Retina (tissue), 1 donor: ENCODE measurements at places on chromosomes 1 and 21.

- DNase-seq: peak; percentile 77
These were observed 88.4 kb upstream of the RHOU start for GRCh38 chr1:228646717-228647522.

GRCh38 chr1:25784575-25785051 is 15.4 kb upstream of the SELENON start:
- no peak for DNase-seq

DNA sequence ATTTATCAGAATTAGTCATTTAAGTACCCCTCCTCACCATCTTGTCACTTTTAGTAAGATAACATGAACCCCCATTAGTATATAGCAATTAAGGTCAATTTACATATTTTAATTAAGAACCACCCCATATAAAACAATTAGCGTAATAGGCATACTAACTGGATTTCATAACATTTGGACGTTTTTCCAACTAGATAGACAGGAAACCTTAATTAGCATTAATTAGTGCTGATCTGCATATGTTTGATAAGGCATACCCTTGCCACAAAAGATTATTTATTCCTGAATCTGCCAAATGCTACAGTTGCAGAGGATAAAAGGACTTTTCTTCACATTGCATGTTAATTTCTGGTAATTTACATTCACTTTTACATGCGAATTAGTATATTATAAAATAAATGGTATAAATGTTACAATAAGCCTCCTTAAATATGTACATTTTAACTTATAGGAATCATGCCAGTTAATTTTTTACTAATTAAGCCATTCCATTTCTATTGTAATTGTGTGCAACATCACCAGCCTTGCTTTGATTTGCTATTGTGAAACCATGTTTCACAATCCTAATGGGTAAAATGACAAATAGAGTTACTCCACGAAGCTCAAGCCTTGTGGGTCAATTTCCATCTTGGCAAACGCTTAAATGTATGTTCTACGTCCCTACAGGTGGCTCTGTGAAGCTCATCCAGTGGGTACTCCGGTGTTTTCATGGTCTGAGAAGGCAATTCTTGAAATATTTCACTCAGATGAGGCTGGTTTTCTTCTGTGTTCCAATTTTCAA is 469.6 kb downstream of the DPYD start:
- DNase-seq: no peak

DNA sequence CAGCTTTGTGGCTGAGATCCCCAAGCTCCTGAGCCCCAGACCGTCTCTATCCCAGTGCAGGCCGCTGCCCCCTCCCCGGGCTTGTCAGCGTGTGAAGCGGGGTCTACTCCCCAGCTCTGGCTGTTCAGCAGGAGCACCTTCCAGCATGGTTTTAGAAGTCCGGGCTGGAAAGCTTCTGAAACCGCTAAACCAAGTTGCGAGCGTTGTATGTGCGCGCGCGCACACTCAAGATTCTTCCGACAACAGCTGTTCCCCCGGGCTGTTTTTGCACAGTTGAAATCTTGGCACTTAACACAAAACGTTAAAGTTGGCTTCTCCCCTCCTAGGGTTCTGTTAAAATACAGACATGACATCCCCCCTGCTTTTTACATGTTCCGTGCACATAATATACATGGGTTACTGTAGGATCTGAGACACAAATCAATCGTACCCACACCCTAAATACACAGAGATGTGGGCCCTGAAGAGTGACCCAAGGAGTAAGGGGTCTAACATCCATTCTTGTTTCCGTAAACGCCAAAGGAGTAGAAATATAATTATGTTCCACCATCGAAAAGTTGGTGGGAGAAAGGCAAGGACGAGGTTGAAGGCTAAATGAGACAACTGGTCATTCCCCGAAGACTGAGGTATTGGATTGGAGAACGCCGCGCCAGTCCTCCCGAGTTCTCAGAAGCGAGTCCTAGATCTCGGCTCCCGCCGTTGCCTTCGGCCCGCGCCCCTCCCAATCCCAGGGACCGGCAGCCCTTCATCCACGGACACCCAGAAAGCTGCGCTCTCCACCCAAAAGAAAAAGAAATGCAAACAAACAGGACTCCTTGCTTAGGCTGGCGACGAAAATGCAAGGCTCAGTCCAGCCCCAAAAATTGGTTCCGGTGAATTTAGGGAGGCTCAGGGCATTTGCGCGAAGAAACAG is 1.3 kb downstream of the TBX15 start:
- DNase-seq: no peak

DNA sequence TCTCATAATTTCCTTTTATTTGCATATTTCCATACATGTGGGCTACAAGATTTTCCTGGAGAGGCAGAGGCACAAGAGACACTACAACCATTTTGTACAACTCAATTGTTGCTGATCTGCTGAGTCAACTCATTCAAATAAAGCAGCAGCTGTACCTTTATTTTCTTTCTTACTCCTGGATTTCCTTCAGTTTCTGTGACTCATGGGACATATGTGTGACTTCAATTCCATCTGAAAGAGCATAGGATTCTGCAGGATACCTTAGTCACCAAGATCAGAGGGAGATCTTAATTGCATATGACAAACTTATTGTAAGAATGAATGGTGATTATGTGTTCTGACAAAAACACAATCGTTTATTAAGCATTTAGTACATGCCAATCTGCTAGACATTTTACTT is 2219.4 kb downstream of the NCAM2 start:
- no peak for DNase-seq

DNA sequence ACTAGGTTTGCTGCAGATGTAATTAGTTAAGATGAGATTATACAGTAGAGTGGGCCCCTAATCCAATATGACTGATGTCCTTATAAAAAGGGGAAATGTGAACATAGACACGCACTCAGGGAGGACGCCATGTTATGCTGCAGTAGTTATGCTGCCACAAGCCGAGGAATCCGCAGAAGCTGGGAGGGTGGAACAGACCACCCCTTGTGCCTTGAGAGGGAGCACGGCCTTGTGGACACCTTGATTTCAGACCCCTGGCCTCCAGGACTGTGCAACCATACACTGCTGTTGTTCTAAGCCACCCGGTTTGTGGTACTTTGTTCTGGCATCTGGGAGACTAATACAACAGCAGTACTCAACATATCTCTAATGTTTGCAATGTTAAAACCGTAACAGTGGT is 57.9 kb upstream of the HIVEP3 start:
- DNase-seq: no peak

- peak; percentile 82 for DNase-seq
These were observed 71.2 kb upstream of the NBPF3 start for GRCh38 chr1:21368515-21369289.
